Forelimb muscle (tissue), 1 donor: ENCODE measurements at places on chromosomes 7 and 10.

GRCh38 chr10:130914367-130914766, 397.2 kb downstream of the TCERG1L start:
- DNase-seq = no peak

DNA sequence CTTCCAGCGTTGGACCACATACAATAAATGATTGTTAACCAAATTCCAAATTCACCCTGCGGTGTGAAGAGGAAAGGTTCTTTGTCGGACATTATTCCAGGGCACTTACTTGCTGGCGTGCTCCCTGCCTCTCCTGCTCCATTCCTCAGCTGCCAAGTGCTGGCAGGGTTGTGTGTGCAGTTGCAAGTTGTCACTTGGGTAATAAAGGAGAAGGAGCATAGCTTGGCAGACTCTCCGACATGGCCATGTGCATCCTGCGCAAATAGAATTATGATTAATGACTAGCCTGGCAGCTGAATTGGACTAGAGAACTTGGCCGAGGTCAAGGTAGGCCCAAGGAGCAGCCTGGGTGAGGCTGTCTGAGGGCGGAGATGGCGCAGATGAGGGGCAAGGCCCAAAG, 92.3 kb upstream of the ELMO1 start:
- DNase-seq = no peak

GRCh38 chr7:23714579-23714978, 4.6 kb downstream of the STK31 start:
- DNase-seq = no peak

- DNase-seq = no peak
Observed at GRCh38 chr7:16066805-16067459, 354.4 kb downstream of the CRPPA start.

DNA sequence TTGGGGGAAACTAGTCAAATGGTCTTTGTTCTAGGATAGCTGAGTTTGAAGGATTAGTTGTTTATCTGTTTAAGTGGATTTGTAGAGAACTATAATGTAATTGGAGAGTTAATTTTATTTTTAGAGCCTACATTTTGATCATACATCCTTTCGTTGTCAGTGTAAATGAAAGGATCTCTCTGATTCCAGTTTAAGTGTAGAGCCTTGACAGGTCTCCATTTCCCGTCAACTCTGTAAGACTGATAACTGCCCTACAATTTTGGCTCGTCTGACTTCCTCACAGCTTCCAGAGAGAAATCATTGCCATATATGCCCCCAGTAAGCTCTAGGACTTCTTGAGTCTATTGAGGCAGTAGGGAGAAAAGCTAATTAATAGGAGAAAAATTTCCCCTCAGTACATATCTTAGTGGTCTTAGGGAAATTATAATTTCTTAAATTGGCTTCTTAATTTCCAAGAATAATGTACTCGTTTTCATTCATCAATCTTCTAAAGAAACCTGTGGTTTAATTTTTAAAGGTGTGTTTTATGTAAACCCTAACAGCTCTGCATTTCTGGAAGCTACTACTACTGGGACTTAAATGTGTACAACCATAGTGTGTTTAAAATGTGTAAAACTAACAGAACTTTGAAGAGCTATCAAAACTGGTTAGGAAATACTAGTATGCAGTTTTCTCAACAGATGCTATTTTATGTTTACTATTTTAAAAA, 3.8 kb downstream of the KMT2E start:
- no peak for DNase-seq

- no peak for DNase-seq
Observed at GRCh38 chr10:125415006-125415633, 254.8 kb upstream of the CTBP2 start.

DNA sequence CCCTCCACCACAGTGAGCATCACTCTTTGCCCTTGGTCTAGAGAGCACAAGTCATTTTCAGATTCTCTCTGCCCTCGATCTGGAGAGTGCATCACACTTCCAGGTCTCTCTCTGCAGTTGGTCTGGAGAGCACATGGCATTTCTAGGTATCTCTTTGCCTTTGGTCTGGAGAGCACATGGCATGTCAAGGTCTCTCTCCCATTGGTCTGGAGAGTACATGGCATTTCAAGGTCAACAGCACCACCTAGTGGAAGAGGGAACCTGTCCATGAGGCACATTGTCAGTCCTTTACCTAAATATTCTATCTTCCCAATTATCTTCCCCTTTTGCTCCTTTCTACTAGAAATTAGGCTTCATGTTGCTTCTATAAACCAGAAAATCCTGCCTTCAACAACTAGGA, 1139.4 kb downstream of the XPNPEP1 start:
- DNase-seq = no peak

DNA sequence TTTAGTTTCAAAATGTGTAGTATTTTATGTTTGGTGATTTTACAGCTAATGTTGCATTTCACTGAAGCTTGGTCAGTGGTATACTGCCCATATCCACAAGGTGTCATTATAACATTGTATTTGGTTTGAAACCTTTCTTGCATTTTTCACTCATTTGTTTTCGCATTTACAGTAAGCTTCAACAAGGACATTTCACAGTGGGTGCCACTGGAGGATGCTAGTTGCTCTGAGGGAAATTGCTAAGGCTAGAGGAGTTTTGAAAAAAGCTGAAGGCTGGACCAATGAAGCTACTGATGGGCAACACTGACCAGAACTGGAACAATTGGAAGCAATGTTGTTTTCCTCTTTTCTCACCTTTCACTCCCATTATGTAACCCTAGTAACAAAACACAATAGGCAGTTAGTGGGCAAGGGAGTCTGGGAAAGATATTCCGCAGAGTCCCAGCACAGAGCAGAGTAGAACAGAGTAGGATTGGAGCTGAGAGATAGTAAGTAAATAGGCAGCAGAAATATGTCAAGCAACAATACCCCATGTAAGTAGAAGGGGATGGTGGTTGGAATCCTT, 23.6 kb upstream of the SRI start:
- DNase-seq = peak; percentile 40

GRCh38 chr7:43454936-43455518, 127.9 kb upstream of the STK17A start:
- no peak for DNase-seq

GRCh38 chr7:3973264-3973663, 672.2 kb downstream of the SDK1 start:
- no peak for DNase-seq

DNA sequence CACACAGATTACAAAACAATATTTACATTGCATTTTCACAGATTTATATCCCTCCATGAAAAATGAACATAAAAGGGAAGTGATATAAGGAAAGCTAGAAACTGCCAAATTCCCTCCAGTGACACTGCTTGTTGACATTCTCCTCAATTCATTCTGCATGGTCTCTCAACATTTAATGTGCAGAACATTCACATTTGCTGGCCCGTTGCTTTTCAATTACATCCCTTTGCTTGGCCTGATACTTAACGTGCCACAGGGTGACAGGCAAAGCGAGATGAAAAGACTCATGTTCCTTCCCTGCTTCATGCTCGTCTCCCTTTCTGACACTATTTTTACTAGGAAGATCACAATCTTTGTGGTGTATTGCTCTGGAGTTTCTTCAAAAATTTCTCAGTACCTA, 1019.7 kb upstream of the LRRN3 start:
- no peak for DNase-seq

DNA sequence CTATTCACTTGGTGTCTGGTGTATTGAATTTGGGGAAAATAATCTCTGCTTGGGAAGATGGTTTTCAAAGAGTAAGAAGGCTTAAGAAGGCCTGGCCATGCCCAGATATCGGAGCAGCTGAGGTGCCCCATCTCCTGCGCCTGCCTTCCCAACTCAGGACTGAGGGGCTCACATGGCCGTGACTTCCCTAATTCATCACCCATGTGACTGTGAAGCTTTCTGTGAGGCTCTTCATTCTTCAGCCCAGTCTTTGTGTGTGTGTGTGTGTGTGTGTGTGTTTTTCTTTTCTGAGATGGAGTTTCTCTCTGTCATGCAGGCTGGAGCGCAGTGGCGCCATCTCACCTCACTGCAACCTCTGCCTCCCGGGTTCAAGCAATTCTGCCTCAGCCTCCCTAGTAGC, 53.2 kb downstream of the PROSER2 start:
- DNase-seq = no peak

DNA sequence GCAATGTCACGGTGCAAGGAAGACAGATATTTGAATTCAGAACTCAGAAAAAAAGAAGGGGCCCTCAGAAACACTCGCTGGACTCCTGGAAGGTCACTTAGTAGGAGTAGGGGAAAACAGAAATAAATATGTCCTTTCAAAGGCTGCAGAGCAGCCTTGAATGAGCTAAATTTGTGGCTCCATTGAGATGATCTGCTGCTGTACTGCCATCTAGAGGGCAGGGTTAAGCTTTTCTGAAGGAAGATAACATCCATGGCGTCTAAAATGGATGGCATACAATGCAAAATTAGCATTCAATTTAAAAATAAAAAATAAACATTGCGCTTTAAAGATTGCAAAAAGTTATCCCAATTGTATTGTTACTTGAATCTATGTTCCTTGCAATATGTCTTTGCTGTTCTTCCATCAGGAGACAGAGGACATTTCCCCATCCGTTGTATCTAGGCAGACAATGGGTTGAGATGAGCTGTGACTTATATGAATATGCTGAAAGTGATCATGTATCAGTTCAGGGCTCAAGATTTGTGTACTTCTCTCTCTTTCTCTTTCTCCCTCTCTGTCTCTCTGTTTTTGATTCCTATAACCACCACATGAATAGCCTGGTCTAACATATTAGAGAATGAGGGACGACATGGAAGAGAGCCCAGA, 642.2 kb downstream of the SH2D4B start:
- DNase-seq = no peak

DNA sequence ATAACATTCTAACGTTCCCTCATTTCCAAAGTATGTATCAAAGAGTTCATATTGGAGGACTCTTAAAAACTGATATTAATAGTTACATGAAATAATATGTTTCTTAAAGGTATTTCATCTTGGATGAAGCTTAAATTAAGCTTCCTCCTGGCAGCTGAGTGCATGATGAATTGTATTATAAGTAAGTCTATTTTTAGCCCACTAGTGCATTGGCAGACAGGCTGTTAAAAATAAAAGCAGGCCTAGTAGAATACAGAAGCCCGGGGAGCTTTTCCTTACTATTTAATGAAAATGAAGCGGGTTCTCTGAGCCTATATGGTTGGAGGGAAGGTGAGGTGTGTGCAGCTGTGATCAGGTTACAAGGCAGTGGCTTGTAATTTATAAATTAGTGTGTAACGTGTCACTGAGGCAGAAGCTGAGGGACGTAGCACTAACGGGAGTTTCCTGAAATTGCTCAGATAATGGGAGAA, 130.7 kb upstream of the KMT2E start:
- no peak for DNase-seq

GRCh38 chr10:129350690-129351089, 116.4 kb upstream of the MGMT start:
- no peak for DNase-seq

- no peak for DNase-seq
Observed at GRCh38 chr7:157372300-157373232, 35.8 kb downstream of the DNAJB6 start.

DNA sequence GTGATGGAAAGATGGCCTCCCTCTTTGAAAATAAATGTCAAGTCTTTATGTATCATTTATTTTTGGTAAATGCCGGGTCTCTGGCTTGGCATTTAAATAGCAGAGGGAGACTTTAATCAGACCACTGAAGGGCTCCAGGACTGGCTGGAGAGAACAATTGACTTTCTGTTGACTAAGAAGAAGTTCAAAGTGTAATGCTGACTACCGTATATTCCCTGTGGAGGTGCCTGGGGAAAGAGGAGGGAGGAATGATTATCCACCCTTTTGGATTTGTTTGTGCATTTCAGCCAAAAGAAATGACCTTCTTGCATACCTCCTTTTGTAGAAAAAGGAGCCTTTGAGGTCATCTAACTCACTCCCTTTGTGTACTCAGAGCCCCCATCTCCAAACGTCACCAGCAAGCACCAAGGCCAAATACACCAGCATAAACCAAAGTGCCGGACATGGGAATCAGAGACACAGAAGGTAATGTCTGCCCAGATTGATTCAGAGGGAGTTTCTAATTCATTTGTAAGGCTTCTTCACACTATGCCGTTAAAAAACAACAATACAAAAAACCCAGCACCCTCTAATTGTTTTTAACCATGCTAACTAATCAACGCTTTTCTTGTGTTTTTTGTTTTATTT, 75.2 kb downstream of the PRLHR start:
- no peak for DNase-seq

- DNase-seq = no peak
Observed at GRCh38 chr10:8487346-8487745, 432.9 kb downstream of the GATA3 start.

GRCh38 chr10:95508730-95509129, 52.4 kb downstream of the SORBS1 start:
- no peak for DNase-seq

GRCh38 chr7:93980744-93981479, 23.2 kb downstream of the BET1 start:
- no peak for DNase-seq

GRCh38 chr10:104197364-104197763, 34.8 kb downstream of the CFAP43 start:
- no peak for DNase-seq

DNA sequence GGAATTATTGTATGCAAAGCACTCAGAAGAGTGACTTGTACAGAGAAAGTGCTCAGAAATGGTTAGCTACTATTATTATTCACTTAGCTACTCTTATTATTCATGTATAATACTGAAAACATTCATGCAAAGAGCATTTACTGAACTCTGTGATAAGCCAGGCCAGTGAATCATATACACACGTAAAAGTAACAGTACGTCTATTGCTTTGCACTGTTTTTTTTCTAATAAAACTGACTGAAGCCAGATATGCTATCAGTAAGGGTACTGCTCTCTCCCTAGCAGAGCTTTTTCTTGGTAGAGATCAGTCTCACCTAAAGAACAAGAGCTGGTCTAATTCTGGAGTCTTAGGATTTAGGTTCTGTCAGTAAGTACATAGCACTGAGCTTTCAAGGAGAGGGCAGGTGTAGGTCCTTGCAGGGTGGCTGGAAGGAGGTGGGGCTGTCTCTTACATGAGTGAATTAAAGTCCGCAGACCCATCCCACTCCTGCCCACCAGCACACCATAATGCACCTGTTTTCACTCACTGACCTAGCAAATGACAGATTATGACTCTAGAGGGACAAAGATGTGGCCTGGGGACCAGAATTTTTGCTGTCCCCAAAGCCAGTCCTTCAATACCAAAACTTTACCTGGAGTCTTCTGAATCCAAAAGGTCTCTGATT, 145.9 kb downstream of the ARID5B start:
- no peak for DNase-seq

DNA sequence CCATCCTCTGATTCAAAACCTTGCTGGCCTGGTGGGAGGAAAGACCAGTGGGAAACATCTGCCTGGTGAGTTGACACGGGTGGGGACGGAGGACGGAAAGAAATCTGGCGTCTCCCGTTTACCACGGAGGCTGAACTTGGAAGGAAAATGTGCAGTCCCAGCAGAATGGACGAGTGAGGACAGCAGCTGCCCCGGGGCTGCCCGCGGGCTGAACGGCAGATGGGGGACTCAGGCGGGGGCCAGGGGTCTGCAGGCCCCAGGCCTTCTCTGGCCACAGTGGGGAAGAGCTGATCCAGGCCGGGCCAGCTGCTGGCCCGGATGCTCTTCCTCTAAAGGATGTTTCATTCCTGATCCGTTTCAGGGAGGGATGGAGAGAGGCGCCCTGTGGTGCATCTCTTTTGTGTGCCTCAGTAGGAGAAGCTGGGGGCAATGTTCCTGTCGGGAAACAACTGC, 147.5 kb upstream of the CHST15 start:
- DNase-seq = no peak
